ENCODE measurements at places on chromosomes 12 and 14. TPM values are rescaled to one million over a fixed set of nuclear protein-coding genes. Genes with fewer than 3 reads are reported as not detected.
A peak's percentile ranks its signal among the peaks of the same experiment; 100 is the strongest.

GRCh38 chr14:49549881-49550280, 36.3 kb downstream of the RPS29 start:
- DNase-seq = peak; percentile 5

- no peak for DNase-seq
Measured at GRCh38 chr12:108358580-108358965, 19.5 kb upstream of the CMKLR1 start.

GRCh38 chr12:89825591-89826449, 117.2 kb upstream of the ATP2B1 start:
- peak; percentile 40 for DNase-seq

GRCh38 chr14:65412856-65413738, 567 bp downstream of the FUT8 start:
- DNase-seq = peak; percentile 72

DNA sequence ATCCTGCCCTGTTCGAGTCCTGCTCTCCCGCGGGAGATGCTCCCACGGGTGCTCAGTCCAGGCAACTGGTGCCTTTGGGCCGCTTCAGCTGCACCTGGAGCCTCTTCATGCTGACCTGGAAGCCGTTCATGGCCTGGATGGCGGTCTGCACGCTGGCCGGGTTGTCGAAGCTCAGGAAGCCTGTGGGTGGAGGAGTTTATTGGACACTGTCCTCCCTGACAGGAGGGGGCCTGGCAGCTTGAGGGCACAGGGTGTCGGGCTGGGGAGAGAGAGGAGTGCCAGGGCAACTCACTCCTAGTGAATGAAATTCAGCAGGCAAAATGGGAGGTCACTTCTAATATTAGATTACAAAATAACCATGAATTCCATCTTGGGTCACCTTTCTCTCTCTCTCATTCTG, 9.3 kb upstream of the NFYB start:
- no peak for DNase-seq

GRCh38 chr12:39620659-39621658, 1.4 kb upstream of the ABCD2 start:
- peak; percentile 5 for DNase-seq

DNA sequence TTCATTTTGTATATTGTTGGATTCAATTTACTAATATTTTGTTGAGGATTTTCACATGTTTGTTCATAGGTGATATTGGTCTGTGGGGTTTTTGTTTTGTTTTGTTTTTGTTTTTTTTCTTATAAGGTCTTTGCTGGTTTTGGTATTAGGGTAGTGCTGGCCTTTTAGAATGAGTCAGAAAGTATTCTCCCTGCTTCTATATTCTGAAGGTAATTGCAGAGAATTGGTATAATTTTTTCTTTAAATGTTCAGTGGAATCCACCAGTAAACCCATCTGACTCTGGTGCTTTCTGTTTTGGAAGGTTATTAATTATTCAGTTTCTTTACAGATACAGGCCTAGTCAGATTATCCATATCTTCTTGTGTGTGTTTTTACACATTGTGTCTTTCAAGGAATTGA, 8.9 kb downstream of the TOGARAM1 start:
- DNase-seq = no peak

DNA sequence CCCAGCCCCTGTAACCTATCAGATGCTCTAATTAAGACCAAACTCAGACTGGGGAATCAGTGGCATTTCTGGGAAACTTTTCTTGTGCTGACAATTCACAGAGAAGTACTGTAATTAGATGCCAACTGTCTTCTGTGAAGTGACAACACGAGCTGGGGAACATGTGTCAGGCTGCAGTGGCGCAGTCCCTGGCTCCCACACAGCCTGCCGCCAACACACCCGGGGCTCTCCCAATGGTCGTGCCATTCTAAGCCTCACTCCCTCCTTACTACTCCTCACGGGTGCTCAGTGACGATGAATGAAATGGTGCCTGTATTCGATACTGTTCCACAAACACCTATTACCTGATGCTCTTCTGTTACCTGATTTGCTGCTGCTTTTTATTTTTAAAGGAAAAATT, 18.6 kb downstream of the GARIN2 start:
- no peak for DNase-seq

DNA sequence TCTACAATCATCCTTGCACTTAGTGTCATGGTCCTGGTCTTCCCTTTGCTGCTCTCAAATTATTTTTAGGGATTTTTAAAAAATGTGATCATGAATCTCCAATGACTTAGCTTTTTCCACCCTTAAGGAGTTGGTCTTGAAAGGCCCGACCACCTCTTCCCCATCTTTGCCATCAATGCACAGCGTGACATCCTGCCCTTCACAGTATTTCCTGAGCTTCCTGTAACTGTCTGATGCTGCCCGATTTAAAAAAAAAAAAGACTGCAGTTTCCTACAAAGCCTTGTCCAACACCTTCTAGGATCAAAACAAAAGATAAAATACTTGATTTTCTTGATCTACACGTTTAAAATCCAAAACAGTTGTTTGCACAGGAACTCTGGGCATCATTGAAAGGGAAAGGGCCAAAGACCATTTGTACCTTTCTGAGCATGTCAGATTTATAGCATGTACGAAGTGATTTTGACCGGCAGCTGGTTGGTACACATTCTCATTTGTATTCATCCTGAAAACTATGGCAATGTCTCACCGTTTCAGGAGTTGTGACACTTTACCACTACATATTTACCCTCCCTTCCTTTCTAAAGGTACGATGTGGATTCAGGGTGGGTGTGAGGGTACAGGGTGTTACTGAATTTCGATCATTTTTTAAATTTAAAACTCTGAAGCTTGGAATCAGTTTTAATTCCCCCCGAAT, 7.4 kb upstream of the ELK3 start:
- DNase-seq = no peak

DNA sequence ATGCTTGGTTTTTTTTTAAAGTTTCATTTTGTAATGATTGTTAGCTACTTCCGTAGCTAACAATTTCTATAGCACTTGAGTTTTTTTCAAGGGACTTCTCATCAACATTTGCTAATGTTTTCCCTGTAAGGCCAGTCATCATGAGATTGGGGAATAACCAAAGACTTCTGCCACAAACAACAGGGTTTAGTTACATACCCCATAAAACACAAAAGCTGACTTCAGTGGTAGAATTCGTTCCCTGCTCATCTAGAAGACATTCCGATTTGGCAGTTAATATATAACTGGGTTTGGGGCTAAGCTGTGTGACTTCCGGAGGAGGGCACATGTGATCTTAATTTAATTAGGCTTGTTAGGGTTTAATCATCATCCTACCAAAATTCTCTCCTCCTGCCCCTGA, 22.9 kb downstream of the EGLN3 start:
- DNase-seq = no peak

DNA sequence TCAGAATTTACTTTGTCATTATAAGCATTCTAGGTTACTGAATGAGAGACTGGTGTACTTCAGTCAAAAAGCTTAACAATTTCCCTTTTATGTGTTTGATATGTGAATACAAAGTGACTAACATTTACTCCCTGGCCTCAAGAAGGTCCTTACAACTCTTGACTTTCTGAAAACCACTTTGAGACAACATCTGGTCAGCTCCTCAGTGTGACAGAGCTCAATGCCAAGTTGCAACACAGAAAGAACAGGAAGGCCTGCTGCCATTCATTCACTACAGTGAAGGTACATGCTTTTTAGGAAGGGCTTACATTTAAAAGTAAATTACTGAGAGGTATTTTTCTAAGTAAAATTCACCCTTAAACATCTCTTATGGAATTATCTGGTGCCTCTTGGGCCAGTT, 2.3 kb upstream of the NAA30 start:
- no peak for DNase-seq

DNA sequence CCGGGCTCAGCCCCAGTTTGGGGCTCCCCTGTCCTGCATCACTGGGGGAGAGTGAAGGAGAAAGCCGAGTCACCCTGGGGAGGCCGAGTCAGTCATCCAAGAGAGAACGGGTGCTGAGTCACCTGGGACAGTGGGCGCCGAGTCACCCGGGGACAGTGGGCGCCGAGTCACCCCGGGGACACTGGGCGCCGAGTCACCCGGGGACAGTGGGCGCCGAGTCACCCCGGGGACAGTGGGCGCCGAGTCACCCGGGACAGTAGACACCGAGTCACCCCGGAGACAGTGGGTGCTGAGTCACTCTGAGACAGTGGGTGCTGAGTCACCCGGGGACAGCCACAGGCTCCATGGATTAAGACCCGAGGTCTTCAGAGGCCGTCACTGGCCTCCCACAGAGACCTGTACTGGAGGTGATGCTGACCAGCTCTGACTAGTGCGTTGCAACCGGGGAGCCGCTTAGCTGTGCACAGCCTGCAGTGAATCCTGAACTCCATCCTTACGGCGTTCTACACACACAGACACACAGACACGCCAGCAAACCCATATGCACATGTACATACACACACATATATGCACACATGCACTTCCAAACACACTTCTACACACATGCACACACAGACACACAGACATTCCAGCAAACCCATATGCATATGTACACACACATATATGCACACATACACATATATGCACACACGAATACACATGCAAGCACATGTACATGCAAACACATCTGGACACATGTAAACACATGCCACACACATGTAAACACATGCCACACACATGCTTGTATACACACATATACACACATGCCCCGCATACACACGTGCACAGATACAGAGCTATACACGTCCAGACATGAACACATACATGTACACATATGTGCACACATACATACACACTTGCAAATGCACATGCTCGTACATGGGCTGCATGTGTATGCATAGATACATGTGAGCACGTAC, 64.9 kb upstream of the GALNT9 start:
- no peak for DNase-seq

DNA sequence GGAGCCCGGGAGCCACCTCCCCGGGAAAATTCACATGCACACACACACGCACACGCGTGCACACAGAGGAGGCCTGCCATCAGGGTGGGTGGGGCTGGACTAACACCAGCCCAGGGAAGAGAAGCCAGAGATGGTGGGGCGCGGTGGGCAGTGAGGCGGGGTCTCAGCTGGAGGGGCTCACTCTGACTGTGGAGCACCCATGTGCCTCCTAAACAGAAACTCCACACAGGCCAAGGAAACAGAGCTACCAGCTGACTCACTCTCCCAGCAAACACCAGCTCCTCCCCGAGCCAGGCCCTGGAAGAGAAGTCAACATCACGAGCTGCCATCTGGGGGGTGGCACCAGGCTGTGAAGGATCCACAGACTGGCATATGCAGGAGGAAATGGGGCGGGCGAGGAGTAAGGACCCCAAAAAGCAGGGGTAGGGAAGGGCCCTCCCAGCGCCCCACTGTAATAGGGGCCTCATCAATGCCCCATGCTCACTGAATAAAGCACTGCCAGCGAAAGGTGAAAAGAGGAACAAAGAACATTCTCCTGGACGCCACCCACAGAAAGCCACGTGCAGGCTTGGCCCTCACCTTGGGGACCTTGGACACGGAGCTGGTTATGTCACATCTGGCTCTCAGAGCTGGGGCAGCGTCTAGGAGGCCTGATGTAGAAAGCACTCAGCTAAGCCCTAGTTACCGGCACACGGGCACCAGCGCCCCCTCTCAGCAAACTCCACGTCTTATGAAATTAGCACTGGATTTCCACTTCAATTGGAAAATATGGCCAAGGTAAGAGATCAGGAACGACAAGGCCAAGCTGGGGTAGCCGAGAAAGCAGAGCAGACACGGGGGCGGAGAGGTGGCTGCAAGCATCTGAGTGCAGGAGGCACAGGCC, 8.4 kb upstream of the INF2 start:
- peak; percentile 80 for DNase-seq

DNA sequence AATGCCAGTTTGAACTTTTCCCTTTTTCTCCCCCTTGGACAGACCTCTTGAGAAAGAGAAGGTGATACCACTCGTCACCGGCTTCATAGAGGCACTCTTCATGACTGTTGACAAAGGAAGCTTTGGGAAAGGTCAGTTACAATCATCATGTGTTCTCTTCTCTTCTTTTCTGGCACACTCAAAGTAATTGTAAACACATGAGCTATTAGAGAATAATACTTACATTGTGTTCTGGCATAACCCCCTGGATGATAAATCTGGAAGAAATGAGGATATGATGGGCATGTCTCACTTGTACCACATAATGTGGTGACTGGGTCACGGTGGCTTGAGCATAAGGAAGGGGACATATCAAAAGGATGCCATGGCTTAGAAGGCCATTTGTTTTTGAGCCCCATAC, 20.0 kb downstream of the UTP20 start:
- DNase-seq = no peak

GRCh38 chr12:64098709-64099354, 123.3 kb downstream of the KICS2 start:
- DNase-seq = peak; percentile 93

GRCh38 chr12:130357241-130357640, 19.6 kb downstream of the PIWIL1 start:
- DNase-seq = no peak

GRCh38 chr12:109871668-109872314, 8.6 kb downstream of the GLTP start:
- peak; percentile 33 for DNase-seq

DNA sequence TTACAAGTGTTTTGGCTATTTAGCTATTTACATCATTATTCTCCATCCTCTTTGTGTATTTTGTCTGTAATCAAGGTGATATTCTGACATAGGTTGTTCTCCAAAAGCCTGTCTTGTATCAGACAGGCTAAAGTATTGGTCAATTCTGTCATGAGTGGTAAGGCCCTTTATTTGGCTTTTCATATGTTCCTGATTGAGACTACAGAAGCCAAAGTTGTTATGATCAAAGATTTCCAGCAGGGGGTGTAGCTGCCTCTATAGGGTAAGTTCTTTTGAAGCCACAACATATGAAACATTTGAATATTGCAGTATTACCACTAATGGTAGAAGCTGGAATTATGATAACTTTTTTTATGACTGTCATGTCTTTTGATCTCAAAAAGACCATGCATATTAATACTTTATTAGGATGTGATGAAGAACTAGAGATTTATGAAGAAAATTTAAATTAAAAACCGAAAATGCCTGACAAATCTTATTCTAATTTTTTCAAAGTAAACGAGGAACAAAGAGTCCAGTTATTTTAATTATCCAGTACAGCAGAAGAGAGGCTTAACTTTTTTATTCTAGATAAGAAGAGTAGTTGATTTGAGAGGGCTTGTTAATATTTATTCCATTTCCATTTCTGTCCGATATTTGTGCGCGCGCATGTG, 3.4 kb upstream of the ARHGAP5 start:
- DNase-seq = peak; percentile 91

- DNase-seq = peak; percentile 57
Measured at GRCh38 chr12:8108808-8109398, 14.5 kb upstream of the CLEC4A start.

GRCh38 chr12:98893675-98894411, 248.8 kb downstream of the APAF1 start:
- DNase-seq = peak; percentile 4

DNA sequence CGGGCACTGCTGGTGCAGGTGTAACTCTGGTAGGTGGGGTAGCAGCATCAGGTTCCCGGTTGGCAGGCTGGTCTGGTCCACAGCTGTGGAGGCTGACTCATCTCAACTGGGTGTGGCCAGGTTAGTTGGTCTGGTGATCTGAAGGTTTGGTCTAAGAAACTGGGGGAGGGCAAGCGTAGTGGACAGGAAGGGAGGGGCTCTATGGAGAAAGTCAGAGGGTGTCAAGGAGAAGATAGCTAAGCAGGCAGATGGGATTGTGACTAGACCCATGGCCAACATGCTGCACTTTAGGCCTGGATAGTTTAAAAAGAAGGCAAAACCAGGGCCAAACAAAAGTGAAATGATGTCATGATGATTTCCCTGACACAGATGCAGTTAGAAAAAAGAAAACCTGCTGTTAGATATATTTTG, 7.9 kb downstream of the TRIM9 start:
- DNase-seq = peak; percentile 19

Gene GAS2L3
- 33.4 TPM for total RNA-seq

Gene SLC4A8
- total RNA-seq = 3.3 TPM

Gene RFX4
- not detected for total RNA-seq

Gene TAS2R31
- total RNA-seq = 2.6 TPM

Data from fibroblast of lung (primary cell).